Aorta (tissue), 5 donors: ENCODE measurements at places on chromosomes 12 and 14. TPM values are rescaled to one million over a fixed set of nuclear protein-coding genes. Genes with fewer than 3 reads are reported as not detected.

Gene PELI2
- 9.5 TPM for polyA plus RNA-seq

Gene PAX9
- 0.28 TPM for polyA plus RNA-seq

Gene DBX2
- polyA plus RNA-seq = not detected

- DNase-seq = no peak
Measured at GRCh38 chr12:131828671-131829355, 620 bp downstream of the MMP17 start.

- DNase-seq = peak; percentile 84
Measured at GRCh38 chr12:115354007-115354890, 670.3 kb upstream of the TBX3 start.

- DNase-seq = no peak
Measured at GRCh38 chr12:25775968-25776367, 182.5 kb upstream of the RASSF8 start.

DNA sequence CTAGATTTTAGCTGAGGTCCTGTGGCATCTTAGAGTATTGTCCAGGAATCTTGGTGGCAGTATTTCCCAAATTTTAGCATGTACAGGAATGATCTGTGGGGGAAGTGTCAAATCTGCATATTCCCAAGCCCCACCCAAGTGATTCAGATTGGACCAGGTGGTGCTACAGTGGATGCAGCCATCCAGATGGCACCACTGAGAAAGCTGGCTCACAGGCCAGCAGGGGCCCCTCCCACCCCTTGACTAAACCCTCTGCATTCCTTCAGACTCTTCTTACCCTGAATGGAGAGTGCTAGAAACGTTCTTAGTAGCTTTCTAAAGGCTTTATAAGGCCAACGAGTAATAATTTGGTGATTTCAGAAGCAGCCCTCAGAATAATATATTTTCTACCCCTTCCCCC is 255.2 kb downstream of the NRXN3 start:
- no peak for DNase-seq

DNA sequence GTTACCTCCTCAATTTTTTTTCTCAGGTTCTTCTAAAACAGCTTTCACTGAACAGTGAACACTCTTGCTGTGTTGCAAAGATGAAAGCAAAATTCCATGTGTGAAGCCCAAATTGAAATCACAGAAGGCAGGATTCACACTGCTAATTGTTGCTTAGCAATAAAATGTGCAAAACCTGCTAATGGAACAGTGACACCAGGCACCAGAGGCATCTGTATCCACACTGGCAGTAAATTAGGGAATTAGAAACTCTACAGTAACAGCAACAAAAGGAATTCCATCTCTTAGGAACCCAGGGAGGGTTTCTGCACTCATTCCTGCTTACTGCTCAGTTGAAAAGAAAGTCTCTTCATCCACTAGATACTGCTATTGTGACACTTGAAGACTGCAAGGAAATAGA is 202.3 kb downstream of the GXYLT1 start:
- DNase-seq = no peak

GRCh38 chr14:102116361-102117180 is 23.1 kb upstream of the WDR20 start:
- DNase-seq = peak; percentile 55

- DNase-seq = no peak
Measured at GRCh38 chr12:103707446-103707845, 120.4 kb downstream of the STAB2 start.
